ENCODE measurements at places on chromosomes 6 and 20. TPM values are rescaled to one million over a fixed set of nuclear protein-coding genes. Genes with fewer than 3 reads are reported as not detected.

Gene PDYN
- total RNA-seq = not detected

Gene ATAT1
- 5.1 TPM for total RNA-seq

Gene PHACTR1
- 0.68 TPM for total RNA-seq

Gene PNISR
- total RNA-seq = 34.4 TPM

Gene TRAPPC3L
- total RNA-seq = not detected

Gene SLC4A11
- 0.18 TPM for total RNA-seq

Gene NELFE
- 15.3 TPM for total RNA-seq

Gene CLPSL1
- total RNA-seq = not detected

Gene XKR7
- not detected for total RNA-seq

Gene NKX2-2
- not detected for total RNA-seq

Gene C6orf132
- total RNA-seq = 0.38 TPM

DNA sequence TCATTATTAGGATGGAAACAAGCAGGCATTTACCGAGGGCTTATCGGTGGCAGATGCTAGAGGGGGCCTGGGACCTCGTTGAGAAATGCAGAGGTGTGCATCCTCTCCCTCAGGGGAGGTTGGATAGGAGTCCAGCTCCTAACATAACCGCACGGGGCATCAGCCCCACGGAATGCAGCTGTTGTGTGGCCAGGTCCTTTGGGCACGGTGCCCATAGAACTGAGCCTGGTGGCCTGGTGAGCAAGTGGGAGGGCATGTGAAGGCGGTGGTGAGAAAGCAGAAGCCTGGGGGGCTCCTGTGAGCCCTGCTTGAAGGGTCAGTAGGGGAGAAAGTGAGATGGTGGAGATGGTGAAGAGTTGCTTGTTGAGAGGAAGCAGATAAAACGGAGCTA, 143.7 kb downstream of the CDH26 start:
- no peak for DNase-seq

DNA sequence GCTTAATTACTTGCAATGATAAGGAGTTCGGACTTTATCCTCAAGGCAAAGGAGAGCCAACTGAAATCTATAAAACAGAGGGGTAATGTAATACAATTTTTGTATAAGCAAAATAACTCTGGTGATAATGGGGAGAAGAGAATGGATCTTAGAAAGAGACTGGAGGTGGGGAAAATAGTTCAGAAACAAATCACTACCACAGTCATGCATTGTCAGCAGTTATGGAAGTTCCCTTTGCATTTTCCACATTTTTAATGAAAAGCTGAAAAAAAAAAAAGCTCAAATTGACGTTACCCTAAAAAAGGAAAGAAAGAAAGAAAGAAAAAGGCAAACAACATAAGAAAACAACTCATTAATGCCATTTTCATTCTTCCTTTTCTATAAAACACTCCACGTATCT, 337.6 kb upstream of the HSF2 start:
- no peak for DNase-seq

GRCh38 chr6:134436950-134437349, 119.0 kb upstream of the SGK1 start:
- DNase-seq = no peak

GRCh38 chr6:50451826-50452400, 261.4 kb upstream of the TFAP2D start:
- no peak for DNase-seq

GRCh38 chr6:169741344-169741743, 10.0 kb downstream of the DYNLT2 start:
- DNase-seq = no peak

GRCh38 chr20:64053841-64054661, 4.6 kb upstream of the SOX18 start:
- DNase-seq = no peak

DNA sequence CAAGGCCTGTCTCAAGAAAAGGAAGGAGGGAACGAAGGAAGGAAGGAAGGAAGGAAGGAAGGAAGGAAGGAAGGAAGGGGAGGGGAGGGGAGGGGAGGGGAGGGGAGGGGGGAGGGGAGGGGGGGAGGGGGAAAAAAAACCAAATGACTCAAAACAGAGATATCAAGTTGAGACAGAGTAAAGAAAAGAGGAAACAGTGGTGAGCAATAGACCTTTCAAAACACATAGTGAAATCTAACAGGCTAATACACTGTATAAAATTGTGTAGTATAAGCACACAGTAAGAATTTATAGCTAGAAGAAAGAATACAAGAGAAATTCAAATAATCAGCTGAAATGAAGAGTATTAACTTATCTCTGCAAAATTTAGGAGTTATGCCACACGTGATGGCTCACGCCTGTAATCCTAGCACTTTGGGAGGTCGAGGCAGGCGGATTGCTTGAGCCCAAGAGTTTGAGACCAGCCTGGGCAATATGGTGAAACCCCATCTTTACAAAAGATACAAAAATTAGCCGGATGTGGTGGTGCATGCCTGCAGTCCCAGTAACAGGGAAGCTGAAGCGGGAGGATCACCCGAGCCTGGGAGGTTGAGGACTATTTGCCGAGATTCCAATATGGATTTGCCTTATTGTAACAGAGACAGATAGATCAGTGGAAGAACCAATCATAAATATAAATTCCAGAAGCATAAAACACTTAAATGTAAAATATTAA, 123.2 kb downstream of the PRND start:
- no peak for DNase-seq

DNA sequence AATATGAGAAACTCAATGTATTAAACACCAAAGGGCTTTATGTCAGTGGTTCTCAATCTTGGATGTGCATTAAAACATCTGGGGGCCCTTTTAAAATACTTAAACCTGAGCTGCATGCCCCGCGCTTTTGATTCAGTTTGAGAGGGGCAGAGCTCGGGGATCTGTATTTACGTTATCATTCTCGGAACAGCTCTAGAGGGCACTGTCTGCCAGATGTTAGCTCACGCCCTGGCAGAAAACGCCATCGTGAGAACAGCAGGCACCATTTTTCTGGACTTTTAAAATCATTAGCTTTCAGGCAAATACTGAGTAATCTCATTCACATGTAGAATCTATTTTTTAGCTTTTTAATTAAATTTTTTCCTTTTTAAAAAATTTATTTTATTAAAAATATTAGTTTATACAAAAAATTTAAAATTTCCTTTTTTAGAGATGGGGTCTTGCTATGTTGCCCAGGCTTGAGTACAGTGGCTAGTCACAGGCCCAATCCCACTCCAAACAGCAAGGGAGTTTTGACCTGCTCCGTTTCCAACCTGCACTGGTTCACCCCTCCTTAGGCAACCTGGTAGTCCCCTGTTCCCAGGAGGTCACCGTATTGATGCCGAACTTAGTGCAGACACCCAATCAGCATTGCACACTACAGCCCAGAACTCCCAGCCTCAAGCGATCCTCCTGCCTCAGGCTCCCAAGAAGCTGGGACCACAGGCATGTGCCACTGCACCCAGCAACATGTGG, 30.0 kb upstream of the ZNF133 start:
- DNase-seq = no peak

DNA sequence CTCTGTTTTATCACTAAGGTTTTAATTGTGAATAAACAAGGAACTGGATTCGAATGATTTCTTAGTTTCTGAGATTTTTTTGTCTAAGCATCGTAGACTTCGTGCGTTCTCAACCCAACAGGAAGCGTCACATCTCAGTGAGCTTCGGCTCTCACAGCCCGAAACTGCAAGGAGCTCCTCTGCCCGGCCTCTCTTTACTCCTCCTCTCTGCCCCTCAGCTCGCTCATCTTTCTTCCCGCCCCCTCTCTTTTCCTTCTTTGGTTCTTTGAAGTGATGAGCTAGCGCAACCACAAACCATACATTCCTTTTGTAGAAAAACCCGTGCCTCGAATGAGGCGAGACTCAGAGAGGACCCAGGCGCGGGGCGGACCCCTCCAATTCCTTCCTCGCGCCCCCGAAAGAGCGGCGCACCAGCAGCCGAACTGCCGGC, 480 bp upstream of the NT5E start:
- no peak for DNase-seq

DNA sequence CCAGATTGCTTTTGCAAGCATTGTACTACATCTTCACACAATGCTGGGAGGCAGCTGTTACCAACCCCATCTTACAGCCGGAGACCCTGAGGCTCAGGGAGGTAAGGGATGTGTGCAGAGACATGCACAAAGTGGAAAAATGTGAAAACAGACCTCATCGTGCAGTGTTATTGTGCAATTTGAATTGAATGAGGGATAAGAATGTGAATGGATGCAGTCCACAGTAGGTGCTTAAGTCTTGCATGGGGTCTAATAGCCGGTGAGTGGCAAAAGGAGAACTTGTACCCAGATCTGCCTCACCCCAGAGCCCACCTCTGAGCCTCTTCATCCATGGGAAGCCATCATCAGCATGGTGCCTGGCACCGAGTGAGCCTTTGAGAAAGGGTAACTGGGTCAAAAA, 42.1 kb downstream of the SLC52A3 start:
- DNase-seq = no peak

DNA sequence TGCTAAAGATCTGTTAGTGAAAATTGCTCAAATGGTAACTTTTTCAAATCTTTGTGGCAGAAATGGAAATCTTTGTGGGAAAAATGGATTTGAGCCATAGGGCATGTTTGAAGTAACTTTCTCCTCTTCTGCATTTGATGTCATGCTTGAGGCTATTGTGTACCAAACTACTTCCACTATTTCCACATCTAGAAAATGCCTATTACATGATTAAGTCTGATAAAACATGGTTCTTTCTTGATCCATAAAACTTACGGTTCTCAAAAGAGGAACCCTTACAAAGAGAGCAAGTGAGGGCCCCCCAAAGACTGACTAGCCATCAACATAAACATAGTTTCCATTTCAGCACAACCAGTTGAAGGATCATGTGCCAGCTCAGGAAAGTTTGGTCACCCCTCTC, 150.6 kb downstream of the NFATC2 start:
- no peak for DNase-seq

GRCh38 chr20:53061192-53062108, 89.3 kb downstream of the TSHZ2 start:
- DNase-seq = no peak

DNA sequence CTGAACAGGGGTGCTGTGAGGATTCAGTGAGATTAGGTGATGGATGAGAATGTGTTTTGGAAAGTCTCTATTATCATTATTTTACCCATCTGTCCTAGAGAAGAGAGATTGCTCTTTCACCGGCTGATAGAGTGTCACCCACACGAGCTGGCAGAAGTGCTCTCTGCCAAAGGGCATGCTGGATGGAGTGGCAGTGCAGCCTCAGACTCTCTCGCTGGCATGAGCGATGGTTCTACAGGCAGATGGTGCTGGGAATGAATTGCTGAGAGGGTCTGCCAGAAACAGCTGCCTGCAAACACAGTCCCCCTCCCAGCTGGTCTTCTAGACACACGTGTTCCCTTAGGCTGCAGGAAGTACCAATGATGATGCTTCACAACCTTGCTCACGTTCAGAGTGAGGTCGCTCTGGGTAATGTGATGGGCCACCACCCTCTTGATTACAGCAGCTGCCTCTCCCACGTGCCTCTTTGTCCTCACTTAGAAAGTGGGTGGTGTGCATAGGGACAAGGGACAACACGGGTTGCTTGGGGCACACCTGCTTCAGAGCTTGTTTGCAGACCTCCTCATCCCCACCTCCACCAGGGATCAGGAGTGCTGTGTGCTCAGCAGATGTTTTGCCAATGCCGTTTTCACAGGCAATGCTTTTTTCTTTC, 84.7 kb downstream of the FOXA2 start:
- DNase-seq = no peak

- no peak for DNase-seq
Observed at GRCh38 chr6:156971153-156971885, 194.1 kb downstream of the ARID1B start.

DNA sequence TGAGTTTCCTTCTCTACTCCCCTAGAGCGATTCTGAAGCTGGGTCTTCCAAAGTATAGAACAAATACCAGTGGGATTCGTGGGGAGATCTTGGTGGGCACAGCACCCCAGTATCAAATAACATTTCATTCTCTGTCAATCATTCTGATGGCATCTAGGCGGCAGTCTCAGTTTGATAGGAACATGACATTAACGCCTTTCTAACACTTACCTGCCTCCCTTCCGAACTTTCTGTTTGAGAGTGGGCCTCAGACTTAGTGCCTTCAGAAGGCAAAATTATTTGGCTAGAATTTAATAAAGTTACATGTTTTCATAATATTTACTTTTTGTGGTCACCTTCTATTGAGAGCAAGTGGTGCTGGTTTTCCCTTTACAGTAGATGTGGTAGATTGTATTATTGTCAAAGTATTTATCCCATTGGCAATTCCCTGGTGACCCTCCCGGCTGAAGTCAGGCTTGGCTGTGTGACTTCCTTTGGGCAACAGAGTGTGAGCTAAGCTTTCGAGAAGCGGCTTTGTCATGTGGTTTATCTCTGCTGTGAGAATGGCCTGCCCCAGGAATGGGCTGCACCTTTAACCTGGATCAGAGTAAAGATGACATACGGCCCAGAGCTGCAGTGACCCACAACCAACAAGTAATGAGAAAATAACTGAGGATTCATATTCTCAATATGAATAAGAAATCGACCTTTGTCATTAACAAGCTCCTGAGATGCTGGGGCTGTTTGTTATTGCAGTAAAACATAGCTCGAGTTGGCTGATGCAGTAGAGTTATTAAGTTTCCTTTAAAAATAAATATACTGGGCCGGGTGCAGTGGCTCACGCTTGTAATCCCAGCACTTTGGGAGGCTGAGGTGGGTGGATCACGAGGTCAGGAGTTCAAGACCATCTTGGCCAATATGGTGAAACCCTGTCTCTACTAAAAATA, 45.2 kb upstream of the PTPN1 start:
- no peak for DNase-seq

- no peak for DNase-seq
Observed at GRCh38 chr6:168638468-168639271, 197.7 kb downstream of the SMOC2 start.

GRCh38 chr6:167154895-167155294, 2.9 kb downstream of the GPR31 start:
- no peak for DNase-seq

- DNase-seq = no peak
Observed at GRCh38 chr6:81762606-81763005, 10.1 kb upstream of the TENT5A start.

DNA sequence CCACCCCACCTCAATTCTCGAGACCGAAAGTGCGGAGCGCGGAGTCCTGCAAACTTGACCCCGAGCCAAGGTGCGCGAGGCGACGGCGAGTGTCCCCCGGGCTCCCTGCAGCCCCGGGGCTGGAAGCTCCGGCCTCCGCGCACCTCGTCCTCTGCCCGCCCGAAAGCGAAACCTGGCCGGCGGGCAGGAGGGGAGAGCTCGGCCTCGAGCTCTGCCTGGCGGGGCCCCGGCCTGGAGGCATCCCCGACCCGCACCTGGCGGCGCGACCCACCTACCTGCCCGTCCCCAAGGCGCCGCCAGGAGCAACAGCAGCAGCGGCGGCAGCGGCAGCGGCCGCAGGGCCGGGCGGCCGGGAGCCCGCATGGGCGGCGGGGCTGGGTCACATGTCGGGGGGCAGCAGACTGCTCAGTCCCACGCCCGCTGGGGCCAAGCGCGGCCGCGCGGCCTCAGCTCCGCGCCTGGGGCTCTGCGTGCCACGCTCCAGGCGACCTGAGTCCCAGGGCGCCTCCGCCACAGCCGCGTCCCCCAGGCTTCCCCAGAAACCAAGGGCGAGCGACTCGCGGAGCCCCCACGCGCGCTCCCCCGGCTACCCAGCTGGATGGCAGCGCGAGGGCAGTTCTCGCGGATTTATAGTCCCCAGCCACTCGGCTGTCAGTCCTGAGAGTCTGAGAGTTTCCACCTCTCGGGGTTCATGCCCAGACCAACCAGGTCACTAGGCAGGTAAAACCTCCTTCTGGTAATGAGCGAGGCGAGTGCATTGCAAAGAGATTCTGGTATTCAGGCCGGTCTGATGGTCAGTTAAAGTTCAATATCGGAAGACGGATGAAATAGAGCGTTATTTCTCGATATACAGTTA, at the start of gene IL20RA:
Gene IL20RA, minus strand, starts transcription at position 600 of the 856 bp plus-strand sequence. Its CDS starts 237 bp downstream, at position 363.
- DNase-seq = peak; percentile 44
